ENCODE measurements at places on chromosomes 13 and 19.

- no peak for DNase-seq
These were observed 21.8 kb downstream of the EVI5L start for GRCh38 chr19:7851623-7852500.

DNA sequence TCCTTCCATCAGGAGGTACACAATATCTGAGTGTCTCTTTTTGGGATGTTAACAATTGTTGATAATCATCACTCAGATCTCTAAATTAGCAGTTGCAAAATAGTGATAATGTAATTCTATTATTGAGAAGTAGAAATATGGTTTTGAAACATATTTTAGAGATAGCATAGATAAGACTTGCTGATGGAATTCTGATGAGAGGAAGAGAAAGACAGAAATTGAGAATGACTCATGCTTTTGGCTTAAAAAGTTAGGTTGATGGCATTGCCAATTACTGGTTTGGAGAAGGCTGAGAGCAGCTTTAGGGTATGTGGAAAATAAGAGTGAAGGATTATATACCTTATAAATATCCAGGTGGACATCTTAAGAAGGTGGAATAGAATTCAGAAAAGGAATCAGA, 106.4 kb upstream of the EDNRB start:
- DNase-seq, result no peak

- DNase-seq, result no peak
These were observed 35.7 kb downstream of the ZSWIM4 start for GRCh38 chr19:13830741-13831536.

DNA sequence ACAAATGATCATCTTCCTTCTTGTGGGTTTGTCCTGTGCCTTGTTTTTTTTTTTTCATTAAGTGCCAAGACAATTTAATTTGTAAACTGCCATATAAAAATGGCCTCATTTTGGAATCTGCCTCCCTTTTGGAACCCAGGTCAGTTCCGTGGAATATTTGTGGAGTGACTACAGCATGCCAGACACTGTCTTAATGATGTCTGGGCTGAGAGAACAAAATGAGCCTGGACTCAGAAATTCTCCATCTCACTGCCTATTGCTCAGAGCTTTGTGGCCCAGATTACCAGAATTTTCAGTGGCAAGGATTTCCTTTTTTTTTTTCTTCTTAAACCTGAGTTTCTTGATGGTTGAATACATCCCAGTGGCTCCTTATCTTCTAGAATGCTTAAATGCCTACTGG, 340.6 kb downstream of the ENOX1 start:
- no peak for DNase-seq

DNA sequence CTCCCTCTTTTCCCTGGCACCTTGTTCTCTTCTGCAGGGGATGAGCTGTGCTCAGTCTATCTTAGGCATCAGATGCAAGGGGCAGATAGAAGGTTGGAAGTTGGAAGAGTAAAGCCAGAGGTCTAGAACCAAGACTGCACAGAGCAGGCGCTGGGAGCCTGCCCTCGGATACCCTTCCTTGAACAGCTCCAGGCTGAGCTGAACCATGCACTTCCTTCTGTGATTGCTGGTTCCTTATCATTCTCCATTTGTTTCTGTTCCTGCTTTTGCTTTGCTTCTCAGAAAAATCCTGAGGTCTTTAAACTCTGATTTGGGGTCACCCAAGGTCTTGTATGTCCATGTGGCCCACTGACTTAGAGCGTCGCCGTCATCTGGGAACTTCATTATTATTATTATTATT, 36.3 kb downstream of the ARHGEF18 start:
- no peak for DNase-seq

DNA sequence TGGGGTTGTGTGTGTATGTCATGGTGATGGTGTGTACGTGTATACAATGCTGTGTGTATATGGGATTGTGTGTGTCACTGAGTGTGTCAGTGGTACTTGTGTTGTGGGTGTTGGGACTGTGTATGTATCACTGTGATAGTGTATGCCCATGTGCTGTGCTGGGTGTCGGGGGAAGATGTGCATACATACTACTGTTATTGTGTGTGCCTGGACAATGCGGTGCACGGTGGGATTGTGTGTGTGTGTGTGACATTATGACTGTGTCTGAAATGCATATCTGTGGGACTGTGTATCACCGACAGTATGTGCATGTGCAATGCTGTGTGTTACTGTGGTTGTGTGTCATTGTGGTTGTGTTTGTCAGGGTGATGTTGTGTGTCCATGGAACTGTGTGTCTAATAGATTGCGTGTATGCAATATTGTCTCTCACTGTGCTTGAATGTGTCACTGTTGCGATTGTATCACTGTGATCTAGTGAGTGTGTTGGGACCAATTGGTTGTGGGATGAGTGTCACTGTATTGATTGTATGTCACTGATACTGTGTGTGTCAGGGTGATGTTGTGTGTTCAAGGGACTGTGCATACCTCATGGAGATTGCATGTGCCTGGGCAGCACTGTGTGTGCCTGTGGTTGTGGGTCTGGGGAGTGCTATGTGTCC, 11.0 kb upstream of the BBC3 start:
- no peak for DNase-seq

DNA sequence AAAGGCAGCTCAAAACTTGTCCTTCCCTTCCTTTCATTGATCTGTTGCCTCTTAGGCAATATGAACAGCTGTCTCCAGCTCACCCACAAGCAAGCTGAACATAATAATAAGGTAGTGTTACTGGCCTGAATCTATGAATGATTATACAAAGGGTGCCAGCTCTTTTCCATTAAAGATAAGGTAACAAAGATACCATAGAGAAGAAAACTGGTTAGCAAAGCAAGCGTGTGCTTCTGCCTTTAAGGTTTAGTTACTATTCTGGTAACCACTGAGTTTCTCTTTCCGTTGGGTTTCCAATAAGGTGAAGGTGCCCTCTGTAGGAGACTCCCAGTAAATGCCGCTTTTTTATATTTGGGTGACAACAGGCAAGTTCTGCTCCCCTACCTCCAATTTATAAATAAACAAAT, 12.1 kb upstream of the DACH1 start:
- no peak for DNase-seq

- no peak for DNase-seq
These were observed 40.0 kb downstream of the DZIP1 start for GRCh38 chr13:95604556-95604915.

DNA sequence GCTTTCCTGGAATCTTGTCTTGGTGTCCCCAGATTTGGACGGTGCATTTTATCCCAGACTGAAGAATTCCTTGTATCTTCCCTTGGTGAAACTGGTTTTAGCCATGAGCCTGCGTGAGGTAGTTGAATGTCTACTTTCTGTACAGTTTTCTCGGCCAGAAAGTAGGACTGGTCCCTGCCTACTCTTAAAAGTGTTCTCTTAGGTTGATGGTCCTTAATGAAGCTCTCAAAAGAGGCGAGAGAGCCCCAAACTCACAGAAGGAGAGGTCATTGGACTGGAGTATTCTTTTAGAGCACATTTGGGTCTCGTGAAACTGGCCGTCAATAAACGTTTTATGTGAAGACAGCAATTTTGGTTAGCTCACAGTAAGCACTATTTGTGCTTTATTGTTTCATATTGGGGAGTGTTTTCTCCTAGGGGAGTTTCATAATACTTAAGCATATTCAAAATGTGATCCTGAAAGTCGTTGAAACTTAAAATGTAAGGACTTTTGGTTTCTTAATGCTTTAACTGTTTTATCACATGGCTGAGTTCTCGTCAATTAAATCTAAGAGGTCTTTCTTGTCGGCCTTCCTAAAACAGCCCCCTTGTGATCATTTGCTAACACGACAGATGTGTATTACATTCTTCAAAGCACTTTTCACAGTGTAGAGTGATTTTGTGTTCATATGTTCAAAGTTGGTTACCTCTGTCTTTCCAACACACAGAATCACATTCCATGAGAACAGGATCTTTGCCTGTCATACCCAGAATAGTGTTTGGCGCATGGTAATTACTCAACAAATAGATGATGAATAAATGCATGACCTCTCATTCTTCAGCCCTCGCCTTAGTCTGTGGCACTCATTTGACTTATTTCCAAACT, 889 bp downstream of the GTF2F2 start:
- DNase-seq, result no peak

Measured in stimulated activated CD4-positive, alpha-beta T cell treated with anti-CD3 and anti-CD28 coated beads, Interleukin-1b, Interleukin-23, amount 100 ng/mL, for 24 hours (primary cell).